ENCODE measurements at places on chromosomes 16 and 17.

GRCh38 chr17:70678889-70679288 is 509.6 kb downstream of the KCNJ2 start:
- no peak for DNase-seq

DNA sequence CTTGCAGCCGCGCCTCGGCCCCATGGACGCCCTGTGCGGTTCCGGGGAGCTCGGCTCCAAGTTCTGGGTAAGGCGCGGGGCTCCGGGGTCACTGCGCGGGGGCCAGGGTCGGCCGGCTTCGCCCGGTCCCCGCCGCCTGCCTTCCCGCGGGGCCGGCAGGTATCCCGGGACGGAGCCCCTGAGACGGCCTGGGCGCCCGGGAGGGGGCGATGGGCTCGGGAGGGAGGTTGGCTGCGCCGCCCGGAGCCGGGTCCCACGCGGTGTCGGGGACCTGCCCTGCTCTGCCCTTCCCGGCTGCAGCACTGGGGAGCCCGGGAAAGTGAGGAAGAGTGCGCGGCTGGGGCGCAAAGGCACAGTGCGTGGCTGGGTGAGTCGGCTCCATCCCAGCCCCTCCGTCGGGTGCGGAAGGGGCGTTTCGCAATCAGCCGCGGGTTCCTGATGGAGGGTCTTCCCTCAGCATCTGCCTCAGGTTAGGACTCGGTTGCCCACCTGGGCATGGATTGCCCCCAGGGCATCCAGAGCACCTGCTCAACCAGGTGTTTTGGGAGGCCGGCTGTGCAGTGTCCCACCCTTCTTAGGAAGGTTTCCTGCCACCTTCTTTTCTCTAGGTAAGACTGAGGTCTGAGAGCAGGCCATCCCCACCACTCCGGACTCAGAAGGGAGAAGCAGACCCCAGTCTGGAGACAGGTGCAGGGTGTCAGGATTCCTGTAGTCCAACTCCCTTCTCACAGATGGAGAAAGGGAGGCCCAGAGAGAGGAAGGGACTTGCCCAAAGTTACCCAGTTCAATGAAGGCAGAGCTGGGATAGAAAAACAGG is 442 bp downstream of the ABCC3 start:
- no peak for DNase-seq

- no peak for DNase-seq
Observed at GRCh38 chr17:20105539-20106280, 96.6 kb downstream of the SPECC1 start.

DNA sequence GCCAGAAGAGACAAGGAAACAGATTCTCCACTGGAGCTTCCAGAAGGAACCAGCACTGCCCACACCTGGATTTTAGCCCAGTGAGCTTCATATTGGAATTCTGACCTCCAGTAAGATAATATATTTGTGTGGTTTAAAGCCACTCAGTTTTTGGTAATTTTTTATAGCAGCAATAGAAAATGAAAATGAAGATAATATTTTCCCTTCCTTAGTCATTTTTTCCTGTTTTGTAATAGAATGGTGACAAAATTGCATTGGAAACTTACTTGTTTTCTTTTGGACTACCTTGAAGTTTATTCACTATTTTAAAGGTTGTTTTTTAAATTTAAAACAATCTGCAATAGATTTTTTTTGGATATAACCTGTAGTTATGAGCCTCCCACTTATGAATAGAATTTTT is 29.8 kb upstream of the IRF8 start:
- no peak for DNase-seq

- DNase-seq: peak; percentile 26
Observed at GRCh38 chr17:16989953-16990860, 18.3 kb upstream of the TNFRSF13B start.

DNA sequence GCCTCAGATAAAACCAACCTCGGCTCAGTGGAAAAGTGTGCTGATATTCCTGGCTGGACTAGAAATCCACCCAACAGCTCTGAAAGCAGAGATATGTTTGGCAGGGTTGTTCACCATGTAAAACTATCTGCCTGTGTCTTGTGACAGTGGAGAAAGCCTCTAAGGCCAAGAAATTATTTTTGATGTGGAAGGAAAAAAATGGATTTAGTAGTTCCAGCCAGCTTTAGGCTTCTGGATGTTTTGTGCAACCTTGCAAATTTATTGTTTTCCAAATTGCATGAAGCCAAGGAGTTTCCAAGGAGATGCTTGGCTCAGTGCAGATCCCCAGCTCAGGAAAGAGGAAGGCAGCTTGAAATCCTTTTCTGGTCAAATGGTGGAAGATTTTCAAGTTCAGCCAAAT is 31.6 kb downstream of the TEKT5 start:
- DNase-seq: no peak

DNA sequence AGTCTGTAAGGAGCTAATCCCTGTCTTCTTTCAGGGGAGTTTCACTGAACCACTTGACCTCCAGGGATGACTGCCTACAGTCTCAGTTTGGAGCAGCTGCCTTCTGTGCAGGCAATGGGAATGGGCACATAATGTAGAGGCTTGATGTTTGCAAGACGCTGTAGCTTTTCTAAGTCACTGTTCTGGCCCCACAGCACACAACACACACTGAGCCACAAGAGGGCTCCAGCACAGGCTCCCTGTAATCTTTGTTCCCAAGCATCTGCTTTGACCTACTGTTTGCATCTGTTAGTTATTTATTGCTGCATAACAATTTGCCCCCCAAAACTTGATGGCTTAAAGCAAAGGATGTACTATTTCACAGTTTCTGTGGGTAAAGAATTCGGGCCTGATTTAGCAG is 419.0 kb upstream of the ASIC2 start:
- DNase-seq: no peak

DNA sequence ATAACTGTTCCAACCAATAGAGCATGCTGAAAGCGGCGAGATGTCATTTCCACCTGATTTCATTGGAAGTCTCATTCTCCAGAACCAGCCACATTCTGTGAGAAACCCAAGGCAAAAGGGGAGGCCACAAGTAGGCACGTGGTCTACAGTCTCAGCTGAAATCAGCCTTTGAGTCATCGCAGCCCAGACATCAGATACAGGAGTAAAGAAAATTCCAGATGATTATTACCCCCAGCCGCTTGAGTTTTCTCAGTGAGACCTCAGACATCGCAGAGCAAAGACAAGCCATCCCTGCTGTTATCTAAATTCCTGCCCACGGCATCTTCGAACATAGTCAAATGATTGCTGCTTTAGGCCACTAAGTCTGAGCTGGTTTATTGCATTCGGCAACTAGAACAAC is 23.1 kb downstream of the STAT3 start:
- no peak for DNase-seq

- DNase-seq: no peak
Observed at GRCh38 chr16:84672276-84673202, 24.2 kb downstream of the KLHL36 start.

DNA sequence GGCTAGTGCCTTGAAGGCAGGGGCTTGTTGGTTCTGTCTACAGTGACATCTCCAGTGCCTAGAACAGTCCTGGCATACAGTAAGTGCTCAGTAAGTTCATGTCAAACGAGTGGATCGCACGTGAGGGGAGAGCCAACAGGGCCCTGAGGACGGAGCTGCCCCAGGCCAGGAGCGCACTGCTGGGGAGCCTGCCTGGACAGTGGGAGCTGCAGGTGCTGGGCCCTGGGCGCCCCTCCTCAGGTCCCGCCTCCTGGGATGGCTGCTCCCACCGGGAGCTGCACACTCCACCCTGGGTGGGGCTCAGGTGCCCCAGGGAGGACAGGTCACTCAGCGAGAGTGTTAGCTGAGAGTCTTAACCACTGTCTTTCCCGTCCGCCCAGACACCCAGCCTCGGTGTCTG is 1.8 kb downstream of the EVPL start:
- no peak for DNase-seq

DNA sequence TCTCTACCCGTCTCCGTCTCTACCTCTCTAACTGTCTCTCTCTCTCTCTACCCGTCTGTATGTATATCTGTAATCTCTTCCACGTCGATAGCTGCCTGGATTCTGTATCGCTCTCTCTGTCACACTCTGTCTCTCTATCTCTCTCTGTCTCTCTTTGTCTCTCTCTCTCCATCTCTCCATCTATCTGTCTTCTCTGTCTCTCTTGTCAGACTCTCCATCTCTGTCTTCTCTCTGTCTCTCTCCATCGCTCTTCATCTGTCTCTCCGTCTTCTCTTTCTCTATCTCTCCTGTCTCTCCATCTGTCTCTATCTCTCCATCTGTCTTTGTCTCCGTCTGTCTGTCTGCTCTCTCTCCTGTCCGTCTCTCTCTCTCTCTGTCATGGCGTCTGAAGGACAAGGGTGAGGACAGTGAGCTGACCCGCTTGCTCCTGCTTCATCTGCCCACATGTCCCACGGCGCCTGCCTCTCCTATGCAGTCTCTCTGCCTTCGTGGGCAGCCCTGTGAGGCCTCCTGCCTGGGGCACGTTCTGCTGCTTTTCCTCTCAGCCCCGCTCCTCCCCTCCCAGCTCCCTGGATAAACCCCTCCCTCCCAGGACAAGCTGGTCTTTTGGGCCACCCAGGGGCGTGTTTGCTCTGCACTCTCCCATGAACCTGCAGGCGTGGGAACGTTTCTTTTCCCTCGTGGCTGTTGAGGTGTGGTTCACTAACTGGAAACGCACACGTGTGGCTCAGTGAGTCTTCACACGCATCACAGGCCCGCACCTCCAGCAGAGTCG is 18.9 kb downstream of the ACSF3 start:
- no peak for DNase-seq

Measured in BJ (cell line).